NCI-H187 (cell line): ENCODE measurements at places on chromosomes 2 and 18.

DNA sequence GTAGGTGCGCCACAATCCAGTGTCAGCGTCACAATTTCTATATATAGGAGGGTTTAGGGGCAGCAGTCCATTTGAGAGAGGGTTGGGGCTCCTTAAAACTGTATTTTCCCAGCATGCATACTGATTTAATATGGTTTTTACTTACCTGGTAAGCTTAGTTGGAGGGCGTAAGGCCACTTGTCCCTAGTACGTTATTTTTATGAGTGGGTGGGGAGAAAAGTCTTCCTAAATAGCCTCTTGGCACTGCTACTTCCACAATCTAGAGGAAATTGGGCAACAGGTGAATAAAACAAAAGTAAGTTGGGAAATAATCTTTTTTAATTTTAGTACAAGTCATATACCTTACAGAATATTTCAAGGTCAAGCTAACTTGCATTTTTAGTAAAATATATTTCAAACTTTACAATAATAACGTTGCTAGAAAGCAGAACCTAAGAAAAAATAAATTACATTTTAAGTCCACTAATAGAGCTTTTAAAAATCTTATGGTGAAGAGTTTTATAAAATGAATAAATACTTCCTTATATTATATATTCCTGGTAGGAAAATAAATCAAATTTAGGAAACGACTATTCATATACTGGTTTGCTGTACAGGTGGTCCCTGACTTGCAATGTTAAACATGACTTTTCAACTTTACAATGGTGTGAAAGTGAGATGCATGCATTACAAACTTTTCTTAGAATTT, 20.9 kb downstream of the DHRS9 start:
- no peak for DNase-seq

GRCh38 chr2:195009202-195009601, 647.8 kb upstream of the SLC39A10 start:
- no peak for DNase-seq

DNA sequence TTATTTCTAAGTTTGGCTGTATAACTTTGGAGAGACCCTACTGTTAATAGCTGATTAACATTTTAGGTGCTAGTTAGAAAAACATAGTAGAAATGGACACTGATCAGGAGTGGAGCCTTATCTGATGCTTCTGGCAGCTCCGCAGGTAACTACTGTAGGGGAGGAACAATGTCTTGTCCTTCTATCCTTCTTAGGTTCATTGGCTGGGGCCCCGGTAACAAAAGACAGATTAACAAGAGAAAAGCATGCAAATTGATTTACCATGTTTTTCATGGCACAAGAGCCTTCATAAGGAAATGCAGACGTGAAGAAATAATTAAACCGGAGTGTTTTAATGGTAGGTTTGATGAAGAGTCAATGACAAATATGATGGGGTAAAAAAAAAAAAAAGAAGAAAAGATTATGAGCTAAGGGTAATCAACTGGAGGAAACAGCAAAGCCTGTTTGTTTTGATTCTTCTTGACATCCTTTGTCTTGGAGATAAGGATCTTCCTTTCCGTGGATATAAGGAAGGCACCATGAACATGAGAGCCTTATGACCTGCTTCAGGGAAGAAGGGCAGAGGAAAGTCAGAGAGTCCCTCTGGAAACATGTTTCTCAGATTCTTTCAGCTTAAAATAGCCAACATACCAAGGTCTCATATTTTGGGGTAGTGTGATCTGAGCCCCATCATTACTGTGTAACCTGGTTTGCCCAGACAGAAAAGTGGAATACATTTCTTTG, 62.4 kb upstream of the GCFC2 start:
- DNase-seq, result no peak

DNA sequence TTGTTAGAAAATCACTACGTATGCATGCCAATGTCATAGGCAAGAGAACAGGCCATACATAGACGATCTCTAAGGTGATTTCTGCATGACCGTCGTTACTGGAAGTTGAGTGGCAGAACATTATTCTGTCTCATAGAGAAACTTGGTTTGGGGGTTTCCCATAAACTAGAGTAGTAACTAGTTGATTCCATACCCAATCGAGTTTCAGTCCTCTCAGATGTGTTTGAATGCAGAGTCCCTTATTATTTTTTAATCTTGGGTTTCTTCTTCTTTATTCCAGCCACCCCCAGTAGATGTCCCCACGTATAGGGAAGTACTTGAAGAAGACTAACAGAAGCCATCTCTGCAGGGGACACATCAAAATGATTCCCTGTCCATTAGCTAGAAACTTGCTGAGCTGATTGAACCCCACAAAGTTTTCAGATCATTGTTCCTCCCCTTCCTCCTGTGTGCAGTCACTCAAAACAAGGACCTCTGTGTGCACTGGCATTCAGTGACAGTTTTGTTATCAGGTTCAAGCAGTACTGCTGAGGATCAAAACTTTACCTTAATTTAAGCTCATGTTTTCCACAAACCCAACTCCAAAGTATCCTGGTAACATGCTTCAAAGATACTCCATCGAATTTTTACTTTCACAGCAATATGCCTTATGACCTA, 68.4 kb upstream of the CDCA7 start:
- DNase-seq, result no peak

DNA sequence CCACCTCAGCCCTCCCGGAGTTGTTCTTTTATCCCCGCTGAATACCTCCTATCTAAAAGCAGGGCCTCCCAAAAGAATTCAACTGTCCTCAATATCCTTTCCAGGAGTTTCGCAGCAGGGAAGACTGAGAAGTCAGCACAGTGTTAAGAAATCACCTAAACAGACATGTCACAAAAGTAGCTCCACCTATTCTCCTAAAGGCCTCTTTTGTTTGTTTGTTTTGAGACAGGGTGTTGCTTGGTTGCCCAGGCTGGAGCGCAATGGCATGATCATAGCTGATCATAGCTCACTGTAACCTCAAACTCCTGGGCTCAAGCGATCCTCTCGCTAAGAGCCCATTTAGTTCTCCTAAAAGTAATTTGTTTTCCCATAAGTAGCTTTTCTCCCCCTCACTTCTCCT, 53.8 kb downstream of the TEX44 start:
- DNase-seq, result no peak

DNA sequence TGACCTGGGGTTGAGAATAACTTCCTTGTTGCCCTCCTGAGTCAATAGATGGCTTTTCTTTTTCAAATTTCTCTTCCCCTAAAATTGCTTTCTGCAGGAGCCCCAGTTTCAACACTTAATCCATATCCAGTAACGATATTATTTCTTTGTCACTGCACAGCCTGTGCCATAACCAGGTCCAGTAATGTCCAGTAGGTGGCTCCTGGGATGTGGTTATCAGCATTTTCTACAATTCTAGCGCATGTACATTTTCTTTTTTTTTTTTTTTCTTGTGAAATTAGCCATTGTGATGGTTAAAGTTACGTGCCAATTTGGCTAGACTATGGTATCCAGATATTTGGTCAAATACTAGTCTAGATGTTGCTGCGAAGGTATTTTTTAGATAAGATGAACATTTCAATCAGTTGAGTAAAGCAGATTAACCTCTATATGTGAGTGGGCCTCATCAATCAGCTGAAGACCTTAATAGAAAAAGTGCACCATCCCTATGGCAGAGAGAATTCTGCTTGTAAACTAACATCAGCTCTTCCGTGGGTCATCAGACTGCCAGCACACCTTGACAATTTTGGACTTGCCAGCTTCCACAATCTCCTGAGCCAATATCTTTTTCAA, 72.9 kb upstream of the SCG2 start:
- DNase-seq, result no peak

GRCh38 chr2:122249673-122250072, 494.2 kb downstream of the TSN start:
- DNase-seq, result no peak
